ENCODE measurements at places on chromosomes 2 and 18.

- no peak for DNase-seq
These were observed 89.0 kb upstream of the ACSL3 start for GRCh38 chr2:222771832-222772231.

DNA sequence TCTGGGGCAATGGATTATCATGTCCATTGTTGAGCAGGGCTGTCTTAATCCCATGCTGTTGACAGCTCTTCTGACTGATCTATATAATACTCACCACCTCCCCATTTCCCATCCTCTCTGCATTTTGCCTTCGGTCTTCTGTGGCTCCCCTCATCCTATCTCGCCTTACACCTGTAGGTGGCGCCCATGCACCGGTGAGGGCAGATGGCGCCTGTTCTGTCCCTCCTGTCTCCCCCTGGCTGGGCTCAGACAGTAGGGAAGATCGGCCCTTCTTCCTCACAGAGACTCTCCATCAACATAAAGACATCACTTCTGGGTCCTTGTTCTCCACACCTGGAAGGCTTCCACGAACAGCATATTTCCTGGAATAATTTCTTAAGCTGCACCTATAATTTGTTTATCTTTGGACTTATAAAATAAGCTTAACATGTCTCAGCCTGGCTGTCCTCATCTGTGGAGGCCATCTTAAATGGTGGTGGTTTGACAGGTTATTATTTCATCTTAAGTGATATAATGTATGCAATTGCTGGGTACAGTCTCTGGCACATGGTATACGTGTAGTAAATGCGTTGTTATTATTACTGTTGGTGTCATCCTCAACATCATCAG is 10.9 kb upstream of the CDH20 start:
- no peak for DNase-seq

DNA sequence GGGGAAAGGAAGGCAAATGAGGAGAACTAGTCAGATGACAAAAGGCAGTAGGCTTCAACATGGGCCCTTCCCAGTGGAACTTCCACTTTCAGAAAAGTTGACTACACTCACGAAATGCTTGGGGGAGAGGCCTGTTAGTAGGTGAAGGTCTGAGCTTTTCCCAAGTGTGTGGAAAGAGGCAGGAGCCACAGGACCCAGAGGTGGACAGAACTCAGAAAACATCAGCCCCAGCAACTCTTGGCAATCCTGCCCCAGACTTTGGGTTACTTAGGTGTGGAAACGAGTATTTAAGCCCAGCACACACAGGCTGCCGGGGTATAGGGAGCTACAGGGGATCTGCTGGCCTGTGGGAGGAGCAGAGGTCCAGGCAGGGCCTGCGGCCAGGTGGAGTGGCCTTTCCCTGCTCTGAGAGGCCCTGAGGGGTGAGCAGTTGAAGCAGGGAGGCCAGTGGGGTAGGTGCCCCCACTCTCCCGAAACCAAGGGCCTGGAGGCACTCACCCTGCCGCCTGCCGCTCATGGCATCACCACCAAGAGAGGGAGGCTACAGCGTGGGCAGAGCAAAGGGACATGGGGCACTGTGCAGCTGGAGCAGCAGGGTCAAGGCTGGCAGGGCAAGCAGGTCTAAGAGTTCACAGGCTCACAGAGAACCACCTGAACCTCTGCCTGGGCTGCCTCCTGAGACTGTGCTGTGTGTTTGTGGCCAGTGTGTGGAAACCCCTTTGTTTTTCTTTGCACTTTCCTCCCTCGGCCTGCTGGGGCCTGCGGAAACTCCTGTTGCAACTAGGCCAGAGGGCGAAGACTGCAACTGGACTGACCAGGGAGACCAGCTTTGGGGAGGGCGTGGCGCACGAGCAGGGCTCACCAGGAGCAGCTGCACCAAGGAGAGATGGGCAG is 130.7 kb upstream of the SERTAD2 start:
- DNase-seq: no peak

DNA sequence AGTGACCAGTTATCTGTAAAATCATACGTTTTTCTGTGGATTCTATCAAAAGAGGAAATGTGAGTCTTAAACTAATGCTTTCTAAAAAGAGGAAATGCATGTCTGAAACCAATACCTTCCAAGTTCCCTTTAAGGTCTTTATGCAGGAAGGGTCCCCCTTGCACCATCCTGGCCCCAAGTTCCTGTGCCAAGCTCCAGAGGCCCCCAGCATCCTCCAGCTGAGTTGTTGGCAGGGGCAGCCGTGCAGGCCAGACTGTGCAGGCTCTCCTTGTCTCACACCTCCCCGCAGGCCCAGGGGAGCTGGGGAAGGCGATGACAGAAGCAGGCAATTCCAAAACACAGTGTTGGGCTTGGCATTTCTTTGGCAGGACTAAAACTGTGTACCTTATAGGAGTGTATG is 39.2 kb downstream of the DPYSL5 start:
- no peak for DNase-seq

GRCh38 chr18:79680100-79680879 is 687 bp downstream of the CTDP1 start:
- DNase-seq: no peak

DNA sequence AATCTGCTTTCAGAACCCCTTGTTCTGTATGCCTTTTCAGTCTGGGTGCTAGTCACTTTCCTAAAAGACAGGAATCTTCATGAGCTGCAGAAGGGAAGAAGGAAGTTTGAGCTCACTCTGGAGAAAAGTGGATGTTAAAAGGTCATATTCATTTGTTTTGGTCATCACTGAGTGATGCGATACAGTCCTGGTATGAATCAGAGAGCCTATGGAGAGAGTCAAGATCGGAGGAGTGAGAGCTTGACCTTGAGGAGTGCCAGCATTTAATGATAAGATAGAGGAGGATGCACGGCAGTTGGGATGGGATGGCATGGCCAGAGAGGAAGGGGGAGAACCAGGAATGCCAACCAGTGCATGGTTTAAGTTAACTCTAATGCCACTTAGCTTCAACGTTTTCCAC is 19.6 kb downstream of the USP39 start:
- DNase-seq: no peak

- no peak for DNase-seq
These were observed 135.0 kb downstream of the SMAD2 start for GRCh38 chr18:47795434-47795814.

DNA sequence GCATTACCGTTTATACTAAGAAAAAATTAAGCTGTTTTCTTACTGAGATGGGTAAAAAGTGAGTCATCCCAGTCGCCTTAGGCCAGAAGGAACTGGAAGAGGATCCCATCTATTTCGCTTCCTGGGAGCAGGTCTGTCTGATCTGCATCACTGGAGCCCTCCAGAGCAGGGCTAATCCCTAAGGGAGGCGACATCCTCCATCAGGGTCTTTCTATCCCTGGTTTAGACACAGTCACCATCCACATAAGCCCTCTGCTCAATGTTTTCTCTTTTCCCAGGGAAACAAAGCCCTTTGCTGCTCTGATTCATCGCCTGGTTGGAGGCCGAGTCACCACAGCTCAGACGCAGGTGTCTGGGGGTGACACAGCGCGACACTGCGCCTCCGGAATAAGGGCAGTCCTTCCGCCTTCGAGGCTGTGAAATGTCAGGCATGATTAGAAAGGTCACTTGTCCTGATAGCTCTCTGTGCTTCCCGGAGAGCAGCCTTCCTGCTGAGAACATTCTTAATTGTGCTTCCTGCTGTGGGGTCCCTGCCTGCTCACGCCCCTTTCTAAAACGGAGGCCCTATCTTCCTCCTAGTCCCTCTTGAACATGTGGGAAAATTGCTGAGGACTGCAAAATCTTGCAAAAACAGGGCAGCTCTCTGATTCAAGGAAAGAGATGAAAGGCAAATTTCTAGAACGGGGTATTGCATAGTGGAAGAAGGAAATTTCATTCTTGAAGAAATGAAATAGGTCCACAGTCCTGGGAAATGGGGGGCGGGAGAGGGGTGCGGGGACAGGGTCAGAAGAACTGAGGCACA is 56.3 kb downstream of the MARCHF4 start:
- DNase-seq: no peak
